Kidney epithelial cell (primary cell): ENCODE measurements at places on chromosomes 7 and 10.

GRCh38 chr10:89030791-89031190, 40.2 kb downstream of the FAS start:
- DNase-seq: no peak

- DNase-seq: no peak
Observed at GRCh38 chr7:10537764-10538163, 435.9 kb upstream of the PHF14 start.

DNA sequence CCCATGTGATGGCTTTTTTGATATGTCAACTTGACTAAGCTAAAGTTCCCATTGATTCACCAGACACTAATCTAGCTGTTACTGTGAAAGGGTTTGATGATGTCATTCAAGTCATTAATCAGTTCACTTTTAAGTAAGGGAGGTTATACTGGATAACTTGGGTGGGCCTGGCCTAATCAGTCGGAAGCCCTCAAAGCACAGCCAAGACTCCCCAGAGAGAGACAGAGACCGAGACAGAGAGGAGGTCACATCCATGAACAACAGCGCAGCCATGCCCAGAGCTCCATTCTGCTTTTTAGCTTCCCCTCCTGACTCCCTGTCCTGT, 103.4 kb downstream of the TRIL start:
- no peak for DNase-seq

GRCh38 chr10:12036073-12036655, 6.4 kb downstream of the UPF2 start:
- DNase-seq: no peak

- DNase-seq: no peak
Observed at GRCh38 chr7:149664176-149664575, 109.2 kb downstream of the ZNF467 start.

DNA sequence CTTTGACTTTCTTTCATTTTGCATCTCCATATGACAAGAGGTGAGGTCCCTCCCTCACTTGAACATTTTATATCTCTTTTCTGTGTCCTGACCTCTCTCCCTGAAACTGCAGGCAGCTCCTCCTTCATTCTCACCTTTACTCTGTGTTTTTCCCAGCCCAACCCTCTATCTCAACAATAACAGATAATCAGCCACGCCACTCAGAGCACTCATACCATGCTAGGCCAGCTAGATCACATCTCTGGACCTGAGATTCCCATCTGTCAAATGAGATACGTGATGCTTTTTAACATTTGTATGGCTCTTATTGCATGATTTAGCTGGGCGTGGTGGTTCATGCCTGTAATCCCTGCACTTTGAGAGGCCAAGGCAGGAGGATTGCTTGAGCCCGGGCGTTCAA, 63.1 kb upstream of the PDCD4 start:
- DNase-seq: no peak

GRCh38 chr7:27430105-27430504, 187.5 kb downstream of the EVX1 start:
- DNase-seq: no peak

GRCh38 chr10:110075686-110076085, 67.9 kb downstream of the ADD3 start:
- DNase-seq: no peak

DNA sequence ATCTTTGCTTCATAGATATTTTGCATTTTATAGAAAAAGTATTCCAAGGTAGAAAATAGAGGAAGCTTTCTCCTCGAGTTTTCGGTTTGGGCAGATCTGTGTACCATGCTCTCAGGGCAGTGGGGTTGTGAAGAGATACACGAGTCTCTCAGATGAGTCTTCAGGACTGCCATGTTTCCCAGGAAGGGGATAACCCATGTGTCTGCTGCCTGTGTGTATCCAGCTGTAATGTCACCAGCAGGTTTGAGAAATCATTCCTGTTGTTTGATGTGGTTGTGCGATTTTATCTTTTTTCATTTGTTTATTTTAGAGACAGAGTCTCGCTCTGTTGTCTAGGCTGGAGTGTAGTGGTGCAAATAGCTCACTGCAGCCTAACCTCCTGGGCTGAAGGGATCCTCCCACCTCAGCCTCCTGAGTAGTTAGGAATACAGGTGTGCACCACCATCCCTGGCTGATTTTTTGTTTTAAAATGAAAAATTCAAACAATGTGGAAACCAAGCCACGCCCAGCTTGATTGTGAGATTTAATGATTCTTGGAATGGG, 48.9 kb downstream of the SNX10 start:
- no peak for DNase-seq

DNA sequence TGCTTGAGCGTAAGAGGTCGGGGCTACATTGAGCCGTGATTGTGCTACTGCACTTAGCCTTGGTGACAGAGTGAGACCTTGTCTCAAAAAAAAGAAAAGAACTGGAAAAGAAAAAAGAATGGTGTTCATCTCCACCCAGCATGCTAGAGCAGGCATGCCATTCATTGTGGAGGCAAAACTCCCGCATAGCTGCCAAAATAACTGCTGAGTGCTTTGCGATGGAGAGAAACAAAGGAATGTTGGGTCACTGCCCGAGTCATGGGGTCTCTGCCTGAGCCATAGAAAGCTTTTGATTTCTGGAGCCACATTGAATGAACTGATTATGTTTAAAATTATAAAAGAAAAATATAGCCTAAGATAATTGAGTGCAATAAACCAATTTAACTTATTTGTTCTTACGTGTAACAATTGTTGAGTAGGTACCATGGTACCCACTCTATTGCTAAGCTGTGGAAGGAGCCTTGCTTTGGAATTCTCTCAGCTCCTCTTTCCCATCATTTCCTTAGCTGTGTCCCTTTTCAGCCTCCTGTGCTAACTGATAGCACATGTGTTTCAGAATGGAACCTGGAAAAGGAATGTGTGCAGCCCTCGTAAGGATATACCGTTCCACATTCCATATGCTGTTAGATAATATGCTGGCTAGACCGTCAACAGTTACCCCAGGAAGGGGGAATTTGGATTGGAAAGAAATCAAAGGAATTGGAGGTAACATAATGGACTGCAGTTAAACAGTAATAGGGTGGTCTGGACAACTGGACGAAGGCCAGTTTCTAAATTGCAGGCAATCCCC, 99.0 kb downstream of the KIAA1217 start:
- DNase-seq: no peak
